NCI-H510A treated with DMSO at 0.1 percent for 48 hours (cell line): ENCODE measurements at places on chromosomes 2 and 18.

DNA sequence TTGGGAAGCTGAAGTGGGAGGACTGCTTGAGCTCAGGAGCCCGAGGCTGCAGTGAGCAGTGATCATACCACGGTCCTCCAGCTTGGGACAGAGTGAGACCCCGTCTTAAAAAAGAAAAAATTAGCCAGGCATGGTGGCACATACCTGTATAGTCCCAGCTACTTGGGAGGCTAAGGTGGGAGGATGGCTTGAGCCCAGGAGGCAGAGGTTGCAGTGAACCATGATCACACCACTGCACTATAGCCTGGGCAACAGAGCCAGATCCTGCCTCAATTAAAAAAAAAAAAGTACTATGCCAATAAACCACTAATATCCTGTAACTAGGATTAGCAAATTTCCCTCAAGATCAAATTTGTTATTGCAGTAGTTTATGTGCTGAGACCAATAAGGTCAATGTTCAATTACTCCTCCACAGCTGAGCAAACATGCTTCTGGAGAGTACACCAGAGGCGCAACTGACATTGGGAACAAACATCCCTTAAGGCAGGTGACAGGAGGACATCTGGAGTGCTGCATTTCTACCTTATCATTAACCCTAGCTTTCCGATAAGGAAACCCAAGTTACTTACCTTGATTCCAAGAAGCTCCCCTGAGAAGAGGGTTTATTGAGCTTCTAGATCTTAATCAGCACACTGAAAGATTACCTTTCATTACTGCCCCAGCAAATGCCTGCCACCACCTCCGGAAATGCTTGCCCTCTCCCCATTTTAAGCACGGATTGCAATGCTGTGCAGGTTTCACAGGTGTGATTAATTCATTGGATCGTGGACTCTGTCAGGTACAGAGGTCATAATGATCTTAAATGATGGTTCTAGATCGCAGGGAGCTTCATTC lies 26.2 kb downstream of the MGAT4A start:
- peak; percentile 82 for DNase-seq

- peak; percentile 72 for DNase-seq
Measured at GRCh38 chr2:226791056-226791486, 8.5 kb downstream of the IRS1 start.

GRCh38 chr2:187991389-187991788 lies 300.3 kb upstream of the GULP1 start:
- no peak for DNase-seq

- no peak for DNase-seq
Measured at GRCh38 chr2:210132239-210132638, 39.0 kb downstream of the KANSL1L start.

GRCh38 chr2:170162271-170162632 lies 15.7 kb upstream of the MYO3B start:
- no peak for DNase-seq

- peak; percentile 53 for DNase-seq
Measured at GRCh38 chr2:209331291-209331844, 92.5 kb upstream of the MAP2 start.

GRCh38 chr2:13193075-13193474 lies 476.3 kb downstream of the TRIB2 start:
- DNase-seq, result peak; percentile 13
